ENCODE measurements at places on chromosomes 3 and 15.

DNA sequence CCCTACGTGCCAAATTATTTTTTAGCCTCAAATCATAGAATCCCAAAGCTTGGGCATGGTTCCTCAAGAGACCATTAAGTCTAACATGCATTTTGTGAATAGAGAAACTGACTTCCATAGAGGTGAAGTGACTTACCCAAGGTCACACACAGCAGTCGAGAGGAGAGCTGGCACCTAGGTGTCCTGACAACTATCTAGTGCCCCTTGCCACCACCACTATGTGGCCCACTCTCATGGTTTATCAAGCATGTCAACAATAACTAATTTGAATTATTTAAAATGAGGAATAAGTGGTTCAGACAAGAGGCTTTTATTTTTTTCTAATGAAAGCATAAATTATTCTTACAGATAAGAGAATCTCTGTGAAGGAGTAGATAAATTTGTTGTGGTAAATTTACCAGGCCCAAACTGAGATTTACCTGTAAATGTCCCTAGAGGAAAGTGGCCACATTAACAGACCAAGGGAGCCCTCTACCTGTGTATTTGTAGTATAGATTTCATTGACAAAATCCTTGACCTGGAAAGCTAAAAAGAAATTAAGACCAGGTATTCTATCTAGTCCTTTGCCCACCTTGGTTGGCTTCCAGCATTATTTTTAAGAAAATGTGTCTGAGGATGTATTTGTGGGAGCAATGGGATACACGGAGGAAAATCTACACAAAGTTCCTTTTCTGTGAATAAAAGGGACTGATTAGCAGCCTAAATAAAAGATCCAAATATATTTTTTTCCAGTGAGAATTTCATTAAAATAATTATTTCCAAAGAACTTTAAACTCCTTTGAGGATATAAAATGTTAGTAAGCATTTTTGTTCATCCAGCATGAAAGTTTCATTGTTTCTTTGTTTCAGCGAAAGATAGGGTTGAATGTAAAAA, 49.1 kb downstream of the IQCH start:
- peak; percentile 9 for DNase-seq

DNA sequence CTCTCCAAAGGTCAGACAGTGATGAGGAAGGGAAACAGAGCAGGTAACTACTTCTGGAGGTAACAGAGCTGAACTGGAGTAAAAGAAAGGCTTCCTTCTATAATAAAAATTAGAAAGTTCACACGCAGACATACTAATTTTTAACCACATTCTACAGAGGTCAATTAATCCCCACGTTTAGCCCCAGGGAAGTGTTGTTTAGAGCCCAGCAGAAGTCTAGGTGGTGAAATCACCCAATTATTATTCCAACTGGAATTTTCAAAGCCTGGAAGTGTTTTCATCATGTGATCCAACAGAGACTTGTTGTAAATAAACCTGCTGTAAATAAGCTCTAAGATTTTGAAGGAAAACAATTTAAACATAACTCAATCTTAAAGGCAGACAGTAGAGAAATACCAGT, 6.8 kb downstream of the ALDH1A2 start:
- DNase-seq = no peak

DNA sequence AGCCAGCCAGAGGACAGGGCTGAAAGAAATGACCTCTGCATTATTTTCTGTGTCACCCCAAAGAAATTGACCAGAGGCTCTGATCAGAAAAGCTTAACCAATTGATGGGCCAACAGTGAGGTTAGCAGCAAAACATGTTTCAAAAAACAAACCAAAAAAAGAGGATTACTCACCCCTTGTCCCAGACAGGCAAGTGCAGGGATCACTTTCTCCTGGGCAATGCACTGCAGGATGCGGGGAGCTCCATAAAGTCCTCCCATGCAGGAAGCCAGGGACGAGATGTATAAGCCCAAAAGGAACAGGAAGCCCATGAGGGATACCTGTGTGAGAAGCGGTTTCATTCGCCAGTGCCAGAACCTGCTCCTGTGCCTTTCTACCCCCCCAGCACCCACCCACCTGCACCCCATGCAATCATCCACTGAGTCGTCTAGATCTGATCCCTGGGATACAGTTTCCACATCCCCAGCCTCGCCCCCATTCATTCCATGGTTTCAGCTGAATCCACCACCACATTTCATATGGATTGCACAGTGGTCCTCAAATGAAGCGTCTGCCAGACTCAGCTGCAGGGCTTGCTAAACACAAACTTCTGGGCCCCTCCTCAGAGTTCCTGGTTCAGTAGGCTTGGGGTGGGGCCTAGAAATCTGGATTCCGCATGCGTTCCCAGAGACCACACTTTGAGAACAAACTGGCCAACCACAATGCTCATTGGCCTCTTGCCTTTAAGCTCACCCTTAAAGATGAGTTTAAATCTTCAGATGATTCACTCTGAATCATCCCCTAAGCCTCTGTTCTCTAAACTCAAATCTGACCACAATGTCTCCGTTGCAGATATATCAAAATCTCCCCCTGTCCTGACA, 54.4 kb upstream of the HEG1 start:
- DNase-seq = peak; percentile 72

DNA sequence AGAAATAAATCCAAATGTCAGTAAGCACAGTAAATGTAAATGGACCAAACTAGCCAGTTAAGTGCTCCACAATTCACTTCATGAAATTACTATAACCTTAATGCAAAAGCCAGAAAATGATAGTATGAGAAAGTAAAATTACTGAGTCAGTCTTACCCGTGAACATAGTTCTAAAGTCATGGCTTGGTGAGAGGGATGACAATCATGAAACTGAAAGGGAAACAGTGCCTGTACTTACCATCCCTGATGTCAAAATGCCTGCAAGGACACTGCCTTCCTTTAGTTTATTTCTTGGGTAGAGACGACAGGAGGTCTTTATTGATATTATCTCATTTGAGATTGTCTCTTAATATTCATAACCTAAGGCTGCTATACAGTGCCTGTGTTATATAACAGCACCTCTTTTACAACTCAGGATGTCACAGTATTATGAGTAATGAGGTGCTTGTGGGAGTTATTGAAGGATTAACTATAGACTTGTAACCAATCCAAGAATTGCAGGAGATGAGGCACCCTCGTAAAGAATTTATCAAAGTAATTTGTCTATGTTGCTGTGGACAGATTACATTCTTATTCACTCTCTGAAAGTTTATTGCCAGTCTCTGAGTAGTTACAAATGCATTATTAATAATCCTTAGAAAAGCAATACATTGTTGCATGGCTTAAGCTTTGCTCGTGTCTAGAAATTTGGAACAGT, 142.9 kb upstream of the BFSP2 start:
- no peak for DNase-seq

- no peak for DNase-seq
Measured at GRCh38 chr3:118059096-118059495, 975.5 kb downstream of the IGSF11 start.

- no peak for DNase-seq
Measured at GRCh38 chr3:26558257-26558656, 64.3 kb upstream of the LRRC3B start.

DNA sequence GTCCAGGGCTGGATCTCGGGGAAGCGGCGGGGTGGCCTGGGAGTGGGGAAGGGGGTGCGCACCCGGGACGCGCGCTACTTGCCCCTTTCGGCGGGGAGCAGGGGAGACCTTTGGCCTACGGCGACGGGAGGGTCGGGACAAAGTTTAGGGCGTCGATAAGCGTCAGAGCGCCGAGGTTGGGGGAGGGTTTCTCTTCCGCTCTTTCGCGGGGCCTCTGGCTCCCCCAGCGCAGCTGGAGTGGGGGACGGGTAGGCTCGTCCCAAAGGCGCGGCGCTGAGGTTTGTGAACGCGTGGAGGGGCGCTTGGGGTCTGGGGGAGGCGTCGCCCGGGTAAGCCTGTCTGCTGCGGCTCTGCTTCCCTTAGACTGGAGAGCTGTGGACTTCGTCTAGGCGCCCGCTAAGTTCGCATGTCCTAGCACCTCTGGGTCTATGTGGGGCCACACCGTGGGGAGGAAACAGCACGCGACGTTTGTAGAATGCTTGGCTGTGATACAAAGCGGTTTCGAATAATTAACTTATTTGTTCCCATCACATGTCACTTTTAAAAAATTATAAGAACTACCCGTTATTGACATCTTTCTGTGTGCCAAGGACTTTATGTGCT, 527 bp downstream of the B2M start:
- peak; percentile 36 for DNase-seq

DNA sequence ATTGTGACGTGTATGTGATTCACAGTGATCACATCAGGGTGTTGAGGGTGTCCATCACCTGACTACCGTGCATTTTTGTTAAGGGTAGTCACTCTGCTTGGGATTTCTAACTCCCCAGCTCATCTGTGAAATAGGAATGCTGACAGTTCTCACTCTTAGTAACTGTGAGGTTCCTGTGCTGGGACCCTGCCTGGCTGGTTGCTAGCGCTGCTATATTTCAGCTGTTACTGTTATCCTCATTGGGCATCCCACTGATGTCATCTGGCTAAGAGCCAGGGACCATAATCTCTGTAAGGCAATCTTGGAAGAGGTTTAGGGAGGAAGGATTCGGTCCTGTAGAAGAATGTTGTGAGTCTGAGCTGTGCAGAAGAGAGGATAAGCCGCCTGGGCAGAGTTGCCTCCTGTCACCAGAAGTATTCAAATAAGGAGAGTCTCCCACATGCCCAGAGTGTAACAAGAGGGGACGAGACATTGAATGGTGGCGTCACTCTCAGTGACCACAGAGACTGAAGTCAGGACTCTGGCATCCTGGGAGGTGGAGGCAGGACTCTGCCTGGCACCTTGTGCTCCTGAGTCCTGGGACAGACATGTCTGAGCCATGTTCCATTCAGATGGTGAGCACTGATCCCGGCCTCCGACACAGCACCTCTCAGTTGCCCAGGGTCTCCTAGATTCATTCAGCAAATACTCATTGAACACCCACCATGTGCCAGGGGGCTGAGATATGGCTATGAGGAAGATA, 52.2 kb downstream of the FBLN2 start:
- peak; percentile 71 for DNase-seq

- DNase-seq = no peak
Measured at GRCh38 chr3:14127516-14128161, 2.8 kb downstream of the TMEM43 start.

DNA sequence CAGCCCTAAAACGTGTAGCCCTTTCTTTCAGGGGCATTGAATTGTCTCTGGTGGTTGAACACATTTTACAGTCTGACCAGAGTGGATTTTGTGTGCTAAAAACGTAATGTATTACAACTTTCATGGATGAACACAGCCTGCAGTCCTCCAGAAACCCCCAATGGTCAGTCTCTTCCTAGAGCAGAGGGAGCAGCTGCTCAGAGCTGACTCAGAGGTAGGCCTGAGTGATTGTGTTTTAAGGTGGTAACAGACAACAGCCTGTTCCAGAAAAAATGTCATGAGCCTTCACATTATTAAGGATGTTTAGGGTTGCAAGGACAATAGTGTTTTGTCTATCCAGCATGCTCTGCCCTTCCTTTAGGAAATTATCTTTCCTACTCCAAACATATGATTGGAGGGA, 34.5 kb upstream of the CTNNB1 start:
- no peak for DNase-seq

DNA sequence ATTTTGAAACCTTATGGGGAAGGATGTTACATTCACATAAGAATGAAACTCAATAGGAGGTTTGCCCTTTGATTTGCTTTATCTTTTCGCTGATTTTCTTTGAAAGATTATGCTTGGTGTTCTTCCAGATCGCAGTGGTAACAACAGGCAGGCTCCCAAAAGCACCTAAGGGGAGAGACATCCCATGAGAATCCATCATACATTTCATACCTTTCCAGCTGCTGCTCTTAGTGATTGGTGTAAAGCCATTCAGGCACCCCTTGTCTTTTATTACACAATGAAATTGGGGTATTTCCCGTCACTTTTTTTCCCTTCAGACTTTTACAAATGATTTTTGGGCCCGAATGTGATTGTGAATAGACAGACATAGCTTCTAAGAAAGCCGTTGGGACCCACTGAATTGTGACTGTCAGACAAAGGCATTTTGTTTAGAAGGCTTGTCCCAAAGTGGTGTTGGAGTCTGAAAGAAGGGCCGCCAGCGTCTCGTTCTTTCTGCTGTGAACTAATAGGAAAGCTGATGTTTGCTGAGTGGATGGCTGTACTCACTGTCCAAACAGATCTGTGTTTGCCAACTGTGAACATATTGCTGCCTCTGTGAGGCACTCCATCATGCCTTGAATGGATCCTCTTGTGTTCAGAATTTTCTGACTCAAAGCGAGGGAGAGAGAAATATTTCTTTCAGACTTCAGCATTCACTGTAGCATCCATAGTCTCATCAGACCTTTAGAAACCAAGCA, 164.3 kb downstream of the FNDC3B start:
- no peak for DNase-seq

DNA sequence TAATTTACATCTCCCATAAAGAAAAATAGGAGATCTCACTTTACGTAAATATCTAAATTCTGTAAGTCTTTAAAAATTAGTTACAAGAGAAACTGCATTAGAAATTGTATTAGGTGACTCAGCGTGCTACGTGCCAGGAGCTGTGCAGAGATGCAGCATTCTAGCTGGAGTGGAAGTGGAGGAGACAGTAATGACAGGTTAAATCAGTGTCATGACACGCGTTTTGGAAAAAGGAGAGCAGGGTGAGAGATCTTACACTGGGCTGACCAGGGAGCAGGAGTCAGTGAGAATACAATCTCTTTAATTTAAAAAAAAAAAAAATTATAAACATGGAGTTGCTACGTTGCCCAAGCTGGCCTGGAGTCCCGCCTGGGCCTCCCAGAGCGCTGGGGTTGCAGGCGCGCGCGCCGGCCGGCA, 635 bp downstream of the TUBGCP5 start:
- DNase-seq = no peak

DNA sequence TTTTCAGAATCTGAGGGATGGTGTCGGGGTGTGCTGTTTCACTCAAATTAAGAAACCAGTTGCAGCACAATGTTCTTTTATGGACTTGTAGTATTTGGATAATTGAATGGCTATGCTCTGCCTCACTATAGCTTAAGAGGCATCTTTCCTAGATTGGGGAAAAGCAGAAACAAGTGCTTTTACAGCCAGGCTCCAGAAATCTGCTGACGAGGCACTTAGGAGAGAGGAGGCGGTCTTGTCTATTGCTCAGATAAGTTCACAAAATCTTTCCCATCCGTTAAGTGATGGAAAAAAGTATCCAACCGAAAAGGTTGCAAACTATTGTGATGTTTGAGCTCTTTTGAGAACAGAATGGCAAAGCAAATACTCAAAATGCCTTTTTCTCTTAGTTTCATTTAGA, 336.1 kb upstream of the RARB start:
- no peak for DNase-seq

DNA sequence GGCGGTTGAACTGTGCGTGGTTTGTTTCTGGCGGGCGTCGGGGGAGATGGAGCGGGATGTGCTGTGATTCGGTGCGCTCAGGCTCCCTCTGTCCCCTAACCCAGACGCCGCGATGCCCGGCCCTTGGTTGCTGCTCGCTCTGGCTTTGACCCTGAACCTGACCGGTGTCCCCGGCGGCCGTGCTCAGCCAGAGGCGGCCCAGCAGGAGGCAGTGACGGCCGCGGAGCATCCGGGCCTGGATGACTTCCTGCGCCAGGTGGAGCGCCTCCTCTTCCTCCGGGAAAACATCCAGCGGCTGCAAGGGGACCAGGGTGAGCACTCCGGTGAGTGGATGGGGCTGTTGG, 1.2 kb downstream of the TRH start:
- DNase-seq = peak; percentile 31

- DNase-seq = no peak
Measured at GRCh38 chr15:47218295-47218694, 499.0 kb upstream of the SEMA6D start.

Data from AG20443 (cell line).